ENCODE measurements at places on chromosomes 5 and 9.

GRCh38 chr5:149153193-149153750, 12.0 kb downstream of the ABLIM3 start:
- no peak for DNase-seq

DNA sequence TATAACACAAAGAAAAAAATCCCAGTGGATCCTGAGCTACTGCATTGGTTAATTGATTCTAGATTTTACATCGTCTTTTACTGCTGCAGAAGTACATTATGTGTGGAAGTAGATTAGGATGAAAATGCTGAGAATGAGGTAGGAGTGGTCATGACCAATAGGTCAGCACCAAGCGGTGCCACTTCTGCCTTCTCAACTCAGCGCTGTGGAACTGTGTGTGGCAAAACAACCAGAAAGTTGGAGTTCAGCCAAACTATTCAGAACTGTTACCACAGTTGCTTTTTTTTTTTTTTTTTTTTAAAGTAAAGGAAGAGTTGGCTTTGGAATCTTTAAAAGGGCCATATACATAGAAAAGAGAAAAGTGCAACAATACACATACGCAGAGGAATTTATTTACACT, 24.2 kb downstream of the POU5F2 start:
- peak; percentile 4 for DNase-seq

DNA sequence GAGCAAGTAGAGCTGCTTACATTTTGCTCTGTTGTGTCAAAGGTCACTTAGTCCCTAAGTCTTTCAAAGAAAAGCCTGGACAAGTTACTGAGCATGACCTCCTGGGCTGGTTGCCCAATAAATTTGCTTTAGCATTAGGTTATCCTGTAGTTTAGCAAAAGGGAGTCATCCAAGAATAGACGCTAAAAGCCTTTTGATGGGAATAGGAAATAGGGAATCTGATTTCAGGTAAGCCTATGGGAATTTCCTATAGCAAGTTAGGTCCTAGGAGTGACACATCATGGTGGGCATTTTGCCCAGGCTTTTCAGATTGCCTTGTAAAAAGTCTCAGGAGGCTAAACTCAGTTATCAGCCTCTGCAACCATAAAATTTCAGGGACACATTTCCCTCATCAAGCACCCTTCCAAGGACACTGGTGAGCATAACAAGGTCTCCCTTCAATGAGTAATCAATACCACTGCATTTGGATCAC, 67.6 kb upstream of the RANBP3L start:
- no peak for DNase-seq

DNA sequence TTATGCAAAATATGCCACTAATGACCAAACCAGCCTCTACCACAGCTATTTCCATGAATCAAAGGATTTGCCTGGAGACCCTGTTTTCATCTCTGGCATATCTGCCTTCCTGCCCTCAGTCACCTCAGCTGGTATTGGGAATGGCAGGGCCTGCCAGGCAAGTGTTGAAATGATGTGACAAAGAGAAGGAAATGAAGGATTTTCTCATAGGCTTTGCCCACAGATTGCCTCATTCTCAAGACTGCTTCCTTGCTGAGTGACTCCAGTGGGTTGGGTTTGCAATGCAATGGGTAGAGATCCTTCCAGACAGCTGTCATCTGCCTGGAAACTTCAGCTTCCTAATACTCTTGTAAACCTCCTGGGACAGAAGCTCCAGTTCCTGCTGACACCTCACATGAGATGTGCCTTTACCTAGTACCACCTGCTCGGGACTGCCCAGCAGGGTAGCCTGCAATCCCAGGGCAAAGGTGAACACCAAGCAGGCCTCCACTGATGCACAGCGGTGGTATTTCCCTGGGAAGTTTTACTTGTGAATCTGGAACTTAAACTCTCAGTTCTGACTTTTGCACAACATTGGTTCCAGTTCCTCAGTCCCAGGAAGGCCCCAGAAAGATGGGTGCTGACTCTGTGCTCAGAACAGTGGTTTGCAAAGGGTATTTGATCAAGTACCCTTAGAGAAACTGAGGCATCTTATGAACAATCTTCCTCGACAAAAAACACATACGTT, 64.8 kb upstream of the SLC1A1 start:
- DNase-seq, result no peak

DNA sequence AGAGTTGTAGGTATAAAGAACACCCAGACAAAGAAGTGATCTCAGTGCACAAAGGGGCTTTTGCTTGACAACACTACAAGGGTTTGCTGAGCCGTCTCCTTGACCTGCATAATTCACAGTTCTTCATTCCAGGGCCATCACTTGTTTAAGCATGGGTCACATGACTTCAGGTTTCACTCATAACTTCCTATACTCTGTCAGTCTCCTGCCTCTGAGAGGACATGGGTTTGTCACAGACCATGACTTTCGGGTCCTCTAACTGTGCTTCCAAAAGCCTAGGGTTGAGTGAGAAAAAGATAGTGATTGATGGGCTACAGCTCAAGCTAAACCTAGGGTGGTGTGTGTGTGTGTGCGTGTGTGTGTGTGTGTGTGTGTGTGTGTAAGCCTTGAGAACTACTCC, 166.4 kb downstream of the CDH6 start:
- no peak for DNase-seq

DNA sequence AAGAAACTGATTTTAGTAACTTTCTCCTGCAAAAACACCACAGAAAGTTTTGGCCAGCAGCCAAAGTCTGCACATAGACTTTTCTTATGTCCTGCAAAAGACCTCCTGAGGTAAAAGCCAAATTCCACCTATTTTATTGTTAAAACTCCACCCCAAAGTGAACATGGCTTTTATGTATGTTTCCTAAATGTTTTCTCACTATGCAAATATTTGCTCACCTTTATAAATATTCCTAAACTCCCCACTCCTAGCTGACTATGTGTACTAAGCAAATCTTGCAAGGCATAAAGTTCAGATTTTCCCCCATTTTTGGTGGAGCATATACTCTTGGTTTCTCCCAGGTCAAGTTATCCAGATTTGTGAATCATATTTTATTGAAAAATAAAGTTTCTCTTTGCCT, 446.2 kb downstream of the DNAH5 start:
- no peak for DNase-seq

DNA sequence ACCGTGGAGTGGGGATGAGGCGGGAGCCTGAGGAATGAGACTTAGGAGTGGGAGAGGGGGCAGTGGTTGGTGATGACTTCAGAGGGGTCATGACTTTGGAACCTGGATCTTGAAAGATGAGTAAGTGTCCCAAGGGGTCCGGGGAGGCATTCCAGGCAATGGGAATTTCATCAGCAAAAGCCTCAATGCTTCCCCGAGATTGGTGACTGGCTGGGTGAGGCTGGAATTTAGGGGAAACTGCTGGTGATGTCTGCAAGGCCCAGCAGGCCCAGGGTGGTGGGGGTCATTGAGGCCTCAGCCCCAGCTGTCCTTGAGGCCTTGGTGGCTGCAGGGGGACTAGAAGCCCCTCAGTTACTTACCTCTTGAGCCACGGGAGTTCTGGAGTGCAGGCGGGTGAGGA, 7.5 kb downstream of the NDST1 start:
- no peak for DNase-seq

GRCh38 chr5:59800347-59800893, 93.1 kb downstream of the PDE4D start:
- DNase-seq, result no peak

DNA sequence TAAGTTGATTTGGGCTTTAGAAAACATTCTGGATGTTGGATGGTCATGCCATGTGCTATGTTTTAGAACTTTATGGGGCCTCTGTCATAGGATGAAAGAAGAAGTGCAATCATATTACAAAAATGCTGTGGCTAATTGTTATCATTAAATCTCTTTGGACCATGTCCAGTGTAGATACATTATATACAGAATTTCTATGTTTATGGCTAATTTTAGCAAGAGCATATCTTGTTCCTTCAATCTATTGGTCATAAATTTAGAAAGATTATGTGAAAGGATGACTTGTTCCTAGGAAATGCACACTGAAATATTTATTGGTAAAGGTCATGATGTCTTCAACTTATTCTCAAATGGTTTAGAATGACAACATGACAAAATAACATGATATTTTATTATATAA, 42.4 kb upstream of the ELL2 start:
- DNase-seq, result no peak

- DNase-seq, result no peak
Measured at GRCh38 chr5:97658116-97658900, 475.3 kb upstream of the RIOK2 start.

DNA sequence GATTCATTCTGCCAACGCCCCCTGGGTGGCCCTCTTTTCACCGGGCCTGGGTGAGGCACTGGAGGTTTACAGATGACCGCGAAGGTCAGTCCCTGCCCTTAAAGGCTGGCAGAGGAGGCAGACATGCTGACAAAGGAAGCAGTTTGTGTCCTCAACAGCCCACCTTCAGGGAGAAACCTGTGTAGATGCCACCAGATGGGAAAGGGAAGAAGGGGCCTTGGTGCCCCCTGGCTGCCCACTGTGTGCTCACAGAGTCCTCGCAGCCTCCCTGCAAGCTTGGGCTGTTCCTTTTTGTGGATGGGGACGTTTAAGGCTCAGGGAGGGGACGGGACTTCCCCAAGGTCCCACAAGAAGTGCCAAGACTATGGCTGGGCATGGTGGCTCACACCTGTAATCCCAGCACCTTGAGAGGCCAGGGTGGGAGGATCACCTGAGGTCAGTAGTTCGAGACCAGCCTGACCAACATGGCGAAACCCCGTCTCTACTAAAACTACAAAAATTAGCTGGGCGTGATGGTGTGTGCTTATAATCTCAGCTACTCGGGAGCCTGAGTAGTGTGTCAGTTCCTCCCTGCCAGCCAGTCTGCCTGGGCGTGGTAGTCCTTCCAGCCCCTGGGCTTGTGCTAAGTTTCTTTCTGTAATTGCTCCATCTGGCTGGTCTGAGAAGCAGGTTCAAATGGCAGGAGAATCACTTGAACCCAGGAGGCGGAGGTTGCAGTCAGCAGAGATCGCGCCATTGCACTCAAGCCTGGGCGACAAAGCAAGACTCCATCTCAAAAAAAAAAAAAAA, 36.2 kb downstream of the NEK6 start:
- DNase-seq, result no peak

GRCh38 chr9:127776195-127776923, 2.1 kb downstream of the SH2D3C start:
- no peak for DNase-seq

DNA sequence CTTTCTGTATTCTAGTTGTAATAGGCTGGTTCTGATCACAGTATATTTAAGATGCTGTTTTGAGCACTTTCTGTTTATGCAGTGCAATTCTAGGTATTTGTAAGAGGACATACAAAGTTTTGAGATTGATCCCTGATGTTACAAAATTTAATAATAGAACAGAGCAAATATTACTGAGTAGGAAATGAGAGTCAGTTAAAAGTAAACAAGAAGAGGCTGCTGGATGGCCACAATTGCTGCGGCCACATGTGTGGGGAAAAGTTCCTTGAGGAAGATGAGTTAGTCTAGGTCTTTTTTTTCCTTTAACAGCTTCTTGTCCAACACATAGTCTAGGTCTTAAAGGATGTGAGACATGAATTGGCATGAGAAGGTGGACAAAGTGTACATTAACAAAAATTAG, 11.3 kb downstream of the EHMT1 start:
- DNase-seq, result no peak

DNA sequence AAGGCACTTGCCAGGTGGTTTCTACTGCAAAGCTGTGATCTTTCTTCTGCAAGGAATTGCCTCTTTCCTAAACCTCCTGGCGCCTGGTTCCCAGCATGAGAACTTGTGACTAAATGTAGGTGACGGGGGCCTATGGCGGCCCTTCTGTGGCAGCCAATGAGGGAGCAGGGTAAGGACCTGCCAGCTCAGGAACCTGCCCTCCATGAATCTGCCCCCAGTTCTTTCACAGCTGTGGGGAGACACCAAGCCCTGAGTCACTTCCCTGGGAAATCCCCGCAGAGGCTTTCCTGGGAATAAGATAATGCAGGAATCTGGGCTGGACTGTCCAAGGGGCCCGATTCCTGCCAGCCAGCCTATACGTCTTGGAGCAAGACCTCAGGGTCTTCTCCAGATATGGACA, 56.7 kb upstream of the CTNNA1 start:
- peak; percentile 79 for DNase-seq

DNA sequence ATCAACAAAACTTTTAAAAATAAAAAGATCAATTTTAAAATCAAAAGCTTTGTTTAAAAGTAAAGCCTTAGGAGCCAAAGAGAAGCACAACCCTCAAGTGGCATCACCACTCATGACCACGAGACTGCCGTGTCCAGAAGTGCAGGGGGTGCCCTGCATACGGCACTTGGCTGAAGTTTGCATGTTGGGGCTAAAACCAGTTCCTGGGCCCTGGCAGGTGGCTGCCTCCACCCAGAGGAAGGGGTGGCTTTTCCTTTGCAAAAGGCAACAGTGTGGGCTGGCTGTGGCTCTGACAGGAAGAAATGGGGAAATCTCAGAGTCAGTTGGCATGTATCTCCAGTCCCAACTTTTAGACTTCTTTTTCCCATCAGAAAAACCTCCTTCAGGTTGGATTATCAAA, 15.3 kb downstream of the TRMO start:
- DNase-seq, result no peak

DNA sequence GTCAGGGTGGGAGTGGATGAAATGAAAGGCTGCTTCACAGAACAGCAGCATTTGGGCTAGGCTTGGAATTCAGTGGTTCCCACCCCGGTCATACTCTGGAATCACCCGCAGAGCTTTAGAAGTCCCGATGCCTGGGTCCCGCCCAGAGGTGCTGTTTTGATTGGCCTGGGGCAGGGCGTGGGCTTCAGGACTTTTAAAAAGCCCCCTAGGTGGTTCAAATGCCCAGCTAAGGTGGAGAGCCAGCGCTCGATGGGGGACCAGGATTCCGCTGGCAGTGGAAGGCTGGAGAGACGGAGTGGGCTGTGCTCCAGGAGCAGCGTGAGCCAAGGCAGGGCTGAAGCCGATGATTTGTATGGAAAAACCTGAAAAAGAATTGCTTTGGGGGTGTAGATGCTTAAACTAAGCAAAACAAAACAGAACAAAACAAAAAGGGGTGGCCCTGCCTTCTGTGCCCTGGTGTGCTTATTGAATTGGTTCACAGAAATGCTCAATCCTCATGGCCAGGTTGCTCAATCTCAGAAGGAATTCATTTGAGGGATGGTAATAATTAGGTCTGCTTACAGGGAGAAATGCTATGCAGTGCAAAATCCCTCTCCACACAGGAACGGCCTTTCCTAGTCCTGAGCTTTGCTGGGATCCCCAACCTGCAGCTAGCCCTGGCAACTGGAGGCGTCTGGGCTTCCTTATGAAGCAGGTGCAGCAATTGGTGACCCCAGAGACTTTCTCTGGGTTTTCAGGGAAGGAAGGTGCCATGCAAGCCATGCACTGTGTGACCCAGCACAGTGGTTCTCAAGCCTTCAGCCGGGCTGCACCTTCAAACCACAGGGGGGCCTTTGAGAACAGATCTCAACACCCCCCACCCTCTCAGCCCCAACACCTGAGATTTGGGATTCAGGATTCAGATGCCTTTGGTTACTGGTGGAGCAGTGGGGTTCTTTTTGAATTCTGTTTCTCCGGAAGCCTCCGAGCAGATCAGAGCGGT, 174.0 kb upstream of the ZNF618 start:
- DNase-seq, result no peak

DNA sequence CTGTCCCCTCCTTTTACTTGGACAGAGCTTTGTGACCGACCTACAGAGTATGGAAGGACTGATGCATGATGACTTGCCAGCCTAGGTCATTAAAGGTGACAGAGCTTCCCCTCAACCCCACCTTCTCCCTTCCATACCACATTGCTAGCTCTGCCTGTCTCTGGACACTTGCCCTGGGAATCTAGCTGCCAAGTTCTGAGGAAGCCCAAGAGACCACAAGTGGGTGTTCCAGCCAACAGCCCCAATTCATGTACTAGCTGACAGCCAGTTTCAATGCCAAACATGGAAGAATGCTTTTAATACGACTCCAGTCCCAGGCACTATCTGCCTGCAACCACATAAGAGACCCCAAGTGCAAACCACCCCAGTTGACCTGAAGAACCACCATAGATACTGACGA, 477.1 kb downstream of the SPOCK1 start:
- no peak for DNase-seq

- DNase-seq, result no peak
Measured at GRCh38 chr9:121510766-121511550, 11.3 kb upstream of the GGTA1 start.

Data from SW480 (cell line).